Stimulated activated CD4-positive, alpha-beta T cell treated with anti-CD3 and anti-CD28 coated beads, Interleukin-1b, Interleukin-23, amount 100 ng/mL, for 1 hour (primary cell): ENCODE measurements at places on chromosomes 11 and 22.

DNA sequence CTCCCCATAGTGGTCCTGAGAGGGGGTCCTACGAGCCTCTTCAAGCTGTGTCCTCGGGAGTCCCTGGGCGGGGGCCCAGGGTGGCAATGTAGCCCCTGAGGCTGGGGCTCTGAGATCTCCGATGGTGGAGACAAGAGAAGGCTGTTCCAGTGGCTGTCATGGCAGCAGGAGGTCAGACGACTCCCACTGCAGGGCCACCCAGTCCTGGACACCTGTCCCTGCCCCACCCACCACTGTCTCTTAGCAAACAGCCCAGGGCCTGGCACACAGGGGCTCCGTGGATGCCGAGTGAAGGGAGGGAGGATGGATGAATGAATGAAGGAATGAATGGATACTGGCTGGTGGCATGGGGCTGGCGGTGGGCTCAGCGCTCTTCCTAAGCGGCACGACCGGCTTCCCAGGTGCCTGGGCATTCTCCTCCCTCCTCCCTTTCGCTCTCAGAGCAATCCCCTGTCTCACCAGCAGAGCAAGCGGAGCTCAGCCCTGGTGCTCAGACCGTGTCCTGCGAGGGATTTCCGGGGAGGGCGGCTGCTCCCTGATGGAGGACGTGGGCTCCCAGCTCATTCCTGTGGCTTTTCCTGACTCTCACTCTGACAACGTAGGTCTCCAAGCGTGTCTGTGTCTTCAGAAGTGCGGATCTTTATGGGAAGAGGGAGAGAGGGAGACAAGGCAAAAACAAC is 1272.6 kb downstream of the BRD1 start:
- no peak for DNase-seq

GRCh38 chr11:75422248-75423231 is 10.5 kb downstream of the KLHL35 start:
- no peak for DNase-seq

DNA sequence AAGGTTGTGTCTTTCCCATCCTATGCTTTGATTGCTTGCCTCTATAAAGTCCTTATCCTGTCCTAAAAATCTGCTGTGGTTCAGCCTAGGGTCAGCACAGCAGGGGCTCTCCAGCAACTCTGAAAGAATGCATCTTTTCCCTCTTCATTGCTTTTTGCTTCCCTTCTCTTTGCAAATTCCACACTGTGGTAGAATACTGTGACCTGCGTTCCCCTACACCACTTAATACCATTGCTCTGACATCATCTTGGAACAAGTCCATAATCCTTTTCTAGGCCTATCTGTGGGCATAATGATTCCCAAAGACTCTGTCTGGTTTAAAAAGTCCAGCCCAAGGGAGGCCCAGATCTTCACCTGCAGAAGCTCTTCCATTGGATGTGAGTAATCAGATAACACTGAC is 177.7 kb downstream of the NAV2 start:
- DNase-seq, result no peak

DNA sequence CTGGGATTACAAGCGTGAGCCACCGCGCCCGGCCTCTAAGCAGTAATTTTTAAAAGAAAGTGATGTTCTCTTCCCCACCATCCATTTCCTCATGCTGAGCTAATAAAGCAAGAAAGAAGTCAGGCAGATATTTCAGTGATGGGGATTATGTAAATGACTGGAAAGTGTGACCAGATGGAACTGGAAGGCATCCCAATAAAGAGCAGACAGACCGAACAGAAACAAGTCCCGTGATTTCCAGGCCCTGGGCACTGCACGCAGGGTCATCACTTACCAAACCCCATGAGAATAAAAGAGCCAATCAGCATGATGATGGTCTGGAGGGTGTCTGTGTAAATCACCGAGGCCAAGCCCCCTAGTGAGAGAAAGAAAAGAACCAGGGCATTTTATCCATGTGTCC is 18.2 kb downstream of the SLC5A4 start:
- DNase-seq, result no peak
